ENCODE measurements at places on chromosomes 4 and X.

DNA sequence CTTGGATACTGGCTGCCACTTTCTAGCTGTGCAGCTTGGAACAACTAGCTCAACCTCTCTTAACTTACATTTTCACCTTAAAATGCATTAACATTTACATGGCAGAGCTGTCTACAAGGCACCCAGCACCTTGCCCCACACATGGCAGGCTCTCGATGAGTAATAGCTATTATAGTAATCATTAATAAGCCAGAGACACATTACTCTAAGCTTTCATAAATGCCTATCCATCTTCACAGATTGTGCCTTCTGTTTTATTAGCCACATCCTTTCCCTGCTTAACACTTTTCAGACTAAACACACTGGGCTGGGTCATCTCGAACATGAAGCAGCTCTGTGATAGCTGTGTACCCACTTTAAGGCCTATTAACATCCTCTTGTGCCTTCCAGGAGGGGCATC lies 83.8 kb upstream of the UCP1 start:
- no peaks in the 10 kb centered on the region for H3K4me1 ChIP-seq
- H3K27ac ChIP-seq, result peak overlapping the region; percentile 42
- no peak overlapping the region for H3K4me3 ChIP-seq
- no peak for ATAC-seq
- H3K36me3 ChIP-seq, result peaks cover 77% of the 10 kb centered on the region
- no peaks in the 10 kb centered on the region for H3K27me3 ChIP-seq

GRCh38 chr4:139711461-139711860 lies 45.8 kb downstream of the MGST2 start:
- H3K4me1 ChIP-seq, result no peaks in the 10 kb centered on the region
- H3K27ac ChIP-seq, result no peak overlapping the region
- no peak for ATAC-seq
- H3K36me3 ChIP-seq, result no peaks in the 10 kb centered on the region

DNA sequence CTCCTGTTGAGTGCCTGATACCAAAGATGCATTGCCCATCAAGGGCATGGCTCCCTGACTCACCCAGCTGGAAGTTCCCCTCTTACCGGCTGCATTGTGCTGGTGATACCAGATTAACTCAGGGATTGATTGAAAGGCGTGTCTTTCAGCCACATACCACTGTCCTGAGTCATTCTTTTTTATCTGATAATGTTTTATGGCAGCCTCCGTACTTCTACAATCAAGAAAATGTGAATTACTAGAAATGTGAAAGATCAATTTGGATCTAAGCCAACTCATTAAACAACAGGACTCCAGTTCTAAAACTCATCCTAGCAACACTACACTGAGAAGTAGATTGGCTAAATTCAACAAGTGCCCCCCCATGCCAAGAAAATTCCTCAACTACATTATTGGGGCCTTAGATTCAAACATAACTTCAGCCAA lies 40.0 kb downstream of the TXK start:
- H3K4me3 ChIP-seq, result no peak overlapping the region
- no peaks in the 10 kb centered on the region for H3K4me1 ChIP-seq
- no peaks in the 10 kb centered on the region for H3K27me3 ChIP-seq
- no peak overlapping the region for H3K27ac ChIP-seq
- no peaks in the 10 kb centered on the region for H3K36me3 ChIP-seq

- peaks cover 68% of the 10 kb centered on the region for H3K4me1 ChIP-seq
- peak overlapping the region; percentile 95 for H3K4me3 ChIP-seq
- H3K36me3 ChIP-seq, result no peaks in the 10 kb centered on the region
- peak overlapping the region; percentile 97 for H3K27ac ChIP-seq
- H3K27me3 ChIP-seq, result no peaks in the 10 kb centered on the region
- peak; percentile 39 for ATAC-seq
Measured at GRCh38 chrX:107676559-107677378, 48.5 kb downstream of the PRPS1 start.

GRCh38 chr4:140367738-140368137 lies 5.7 kb upstream of the SCOC start:
- no peak overlapping the region for H3K27ac ChIP-seq
- peaks cover 9% of the 10 kb centered on the region for H3K4me1 ChIP-seq
- no peaks in the 10 kb centered on the region for H3K27me3 ChIP-seq
- no peak for ATAC-seq

DNA sequence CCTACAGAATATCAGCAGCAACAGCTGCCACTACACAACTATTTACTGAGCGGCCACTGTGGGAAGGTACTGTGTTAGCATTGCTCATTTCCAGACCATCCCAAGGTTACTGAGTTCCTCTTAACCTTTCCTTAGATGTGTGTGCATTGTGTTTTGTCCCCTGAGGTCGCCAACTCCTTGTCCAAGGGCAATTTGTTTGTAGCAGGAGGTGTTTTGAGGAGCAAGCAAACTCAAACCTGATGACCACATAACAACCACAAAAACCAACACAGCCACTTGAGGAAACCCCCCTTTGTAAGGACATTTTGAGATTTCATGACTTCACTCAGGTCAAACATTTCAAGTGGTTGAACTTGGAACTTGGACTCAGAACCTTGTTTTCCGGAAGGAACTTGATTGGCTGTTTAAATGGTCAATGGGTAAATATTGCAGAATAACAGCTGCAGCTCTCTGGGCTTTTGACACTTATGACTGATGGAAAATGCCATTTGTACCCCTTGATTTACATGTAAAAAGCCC lies 122.3 kb downstream of the MID1IP1 start:
- H3K27ac ChIP-seq, result no peak overlapping the region
- ATAC-seq, result peak; percentile 59
- no peaks in the 10 kb centered on the region for H3K4me1 ChIP-seq
- H3K36me3 ChIP-seq, result no peaks in the 10 kb centered on the region
- H3K4me3 ChIP-seq, result no peak overlapping the region

All from stimulated activated memory B cell treated with anti-CD40 and anti-IgM and Interleukin-4, amounts not matched to agents 10 μg/mL and 1 μg/mL and 100 μg/mL, for 72 hours (primary cell).